NCI-H1930 (cell line): ENCODE measurements at places on chromosomes 3 and 15.

- DNase-seq = peak; percentile 23
These were observed 152.2 kb downstream of the ALCAM start for GRCh38 chr3:105518806-105519418.

DNA sequence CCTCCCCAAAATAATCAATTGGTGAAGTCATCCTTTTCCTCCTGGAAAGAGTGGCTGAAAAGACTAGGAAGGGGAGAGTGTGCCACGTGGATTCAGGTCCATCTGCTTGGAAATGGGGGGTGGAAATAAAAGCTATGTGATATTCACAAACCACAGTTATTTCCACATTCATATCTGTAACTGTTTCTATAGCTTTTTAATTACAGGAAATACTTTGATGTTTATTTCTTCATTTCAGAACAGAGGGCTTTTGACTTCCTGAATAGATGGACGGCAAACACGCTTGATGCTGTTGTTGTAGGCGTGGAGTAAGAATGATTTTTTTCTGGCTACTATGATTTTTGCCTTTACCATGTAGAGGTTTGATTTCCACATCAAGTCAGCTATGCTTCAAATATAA lies 10.1 kb downstream of the AADACL2 start:
- no peak for DNase-seq

DNA sequence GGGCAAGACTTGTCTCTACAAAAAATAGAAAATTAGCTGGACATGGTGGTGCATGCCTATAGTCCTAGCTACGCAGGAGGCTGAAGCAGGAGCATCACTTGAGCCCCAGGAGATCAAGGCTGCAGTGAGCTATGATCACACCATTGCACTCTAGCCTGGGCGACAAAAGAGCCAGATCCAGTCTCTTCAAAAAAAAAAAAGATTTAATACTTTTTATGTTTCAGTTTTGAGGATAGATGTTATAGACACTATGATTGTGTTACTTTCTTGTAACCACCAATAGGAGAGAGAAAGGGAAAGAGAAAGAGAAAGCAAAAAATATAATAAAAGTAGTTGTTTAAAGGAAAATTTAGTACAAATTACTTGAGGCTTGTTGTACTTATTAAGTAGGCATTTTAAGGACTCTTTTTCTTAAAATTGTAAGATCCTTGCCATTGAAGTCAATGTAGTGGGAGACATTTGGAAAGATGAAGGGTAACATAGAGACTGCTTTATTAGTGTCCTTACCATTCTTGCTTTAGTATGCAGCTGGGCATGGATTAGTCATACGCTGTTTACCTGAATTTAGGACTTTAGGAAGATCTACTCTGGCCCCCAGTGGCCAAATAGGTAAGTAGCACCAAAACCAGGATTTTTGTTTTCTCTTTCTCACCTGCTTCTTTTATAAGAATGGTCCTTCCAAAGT lies 35.1 kb upstream of the ZDHHC23 start:
- peak; percentile 8 for DNase-seq

DNA sequence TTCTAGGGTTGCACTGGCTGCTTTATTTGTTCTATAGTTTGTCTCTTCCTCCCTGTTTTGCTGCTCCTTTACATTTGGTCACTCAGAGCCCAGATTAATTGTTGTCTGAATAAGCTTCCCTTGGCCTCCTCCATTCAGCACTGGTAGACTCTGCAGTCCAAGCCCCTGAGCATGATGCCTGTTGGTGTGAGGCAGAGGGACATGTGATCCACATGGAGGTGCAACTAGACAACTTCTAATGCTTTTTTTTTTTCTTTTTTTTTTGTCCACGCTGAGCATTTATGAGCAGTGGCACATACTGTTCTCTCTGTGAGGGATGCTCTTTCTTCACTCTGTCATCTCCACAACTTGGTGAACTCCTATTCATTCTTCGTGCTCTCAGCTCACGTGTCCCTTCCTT lies 167.3 kb upstream of the TBC1D5 start:
- no peak for DNase-seq

- DNase-seq = no peak
These were observed 91.4 kb upstream of the TNFSF10 start for GRCh38 chr3:172614340-172615274.

DNA sequence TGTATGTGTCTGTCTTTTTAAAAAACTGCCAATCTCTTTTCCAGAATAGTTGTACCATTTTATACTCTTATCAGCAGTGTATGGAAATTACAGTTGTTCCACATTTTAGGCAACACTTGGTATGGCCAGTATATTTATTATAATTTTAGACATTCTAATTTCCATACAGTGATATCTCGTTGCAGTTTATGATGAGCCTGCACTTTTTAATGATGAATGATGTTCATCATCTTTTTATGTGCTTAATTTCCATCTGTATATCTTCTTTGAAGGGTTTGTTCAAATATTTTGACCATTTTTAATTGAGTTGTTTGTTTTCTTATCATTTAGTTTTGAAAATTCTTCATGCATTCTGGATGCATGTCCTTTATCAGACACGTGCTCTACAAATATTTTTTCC lies 57.0 kb upstream of the UBE2E2 start:
- no peak for DNase-seq

DNA sequence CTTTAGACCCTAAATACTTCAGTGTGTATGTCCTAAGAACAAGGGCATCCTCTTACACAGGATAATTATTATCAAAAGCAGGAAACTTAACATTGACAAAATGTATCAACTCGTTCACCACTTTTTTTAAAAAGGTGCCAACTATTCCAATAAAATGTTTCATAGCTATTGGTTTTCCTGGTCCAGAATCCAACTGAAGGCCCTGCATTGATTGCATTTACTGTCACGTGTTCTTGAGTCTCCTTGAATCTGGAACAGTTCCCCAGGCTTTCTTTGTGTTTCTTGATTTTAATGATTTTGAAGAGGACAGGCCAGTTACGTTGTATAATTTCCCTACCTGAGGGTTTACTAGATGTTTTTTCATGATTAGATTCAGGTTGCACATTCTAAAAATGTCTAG lies 94.6 kb upstream of the ARHGEF3 start:
- no peak for DNase-seq

DNA sequence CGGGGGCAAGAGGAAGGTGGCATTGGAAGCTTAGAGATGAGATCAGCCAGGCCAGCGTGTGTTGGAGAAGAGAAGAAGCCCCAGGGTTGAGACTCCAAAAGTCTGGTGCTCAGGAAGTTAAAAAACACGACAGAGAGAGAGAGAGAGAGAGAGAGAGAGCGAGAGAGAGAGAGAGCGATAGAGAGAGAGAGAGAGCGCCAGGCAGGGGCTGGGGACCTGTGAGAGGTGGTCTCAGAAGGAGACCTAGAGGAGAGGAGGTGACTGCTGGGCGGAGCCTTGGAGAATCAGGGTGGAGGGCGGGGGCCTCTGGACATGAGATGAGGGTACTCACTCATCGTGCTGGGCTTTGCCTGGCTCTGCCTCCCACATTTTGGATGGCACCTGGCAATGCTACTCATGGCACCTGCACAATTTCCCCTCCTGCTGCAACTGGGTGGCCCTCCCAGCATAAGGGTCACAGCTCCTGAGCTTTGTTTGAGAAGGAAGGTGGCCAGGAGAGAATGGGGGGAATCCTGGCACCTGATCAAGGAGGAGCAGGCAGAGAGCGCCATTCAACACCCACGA lies 51.0 kb downstream of the FBLN2 start:
- no peak for DNase-seq

DNA sequence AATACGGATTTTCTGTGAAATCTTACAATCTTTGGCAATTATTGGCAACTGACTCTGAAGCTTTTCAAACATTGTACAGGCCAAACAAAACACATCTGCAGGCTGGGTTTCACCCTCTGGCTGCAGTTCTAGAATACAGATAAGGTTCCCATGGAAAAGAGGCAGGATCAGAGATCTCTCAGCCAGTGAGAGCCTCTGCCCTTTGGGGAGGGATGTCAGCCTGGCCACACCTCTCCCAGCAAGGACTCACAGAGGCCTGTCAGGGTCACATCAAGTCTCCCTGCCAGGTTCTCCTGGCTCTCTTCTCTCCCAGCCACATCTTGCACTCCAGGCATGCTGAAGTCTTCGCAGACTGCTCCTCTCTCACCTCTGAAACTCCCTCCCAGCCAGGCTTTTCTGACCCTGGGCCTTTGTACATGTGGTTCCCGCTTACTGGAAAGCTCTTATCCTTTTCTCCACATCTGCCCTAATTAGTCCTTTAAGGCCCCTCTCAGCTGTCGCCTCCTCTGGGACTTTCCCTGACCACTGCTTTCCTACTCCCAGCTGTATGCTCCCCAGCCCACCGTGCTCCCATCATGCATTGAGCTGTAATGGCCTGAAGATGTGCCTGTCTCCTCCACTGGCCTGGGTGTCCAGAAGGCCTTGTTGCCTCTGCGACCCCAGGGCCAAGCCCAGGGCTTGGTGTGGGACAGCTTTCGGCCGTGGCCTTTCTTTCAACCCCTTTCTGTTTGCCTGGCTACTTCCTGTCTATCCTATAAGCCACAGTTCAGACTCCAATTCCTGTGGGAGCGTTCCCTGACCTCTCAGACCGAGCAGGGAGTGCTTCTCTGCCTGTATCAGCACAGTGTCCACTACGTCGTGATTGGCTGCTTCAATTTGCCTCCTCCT lies 4.3 kb downstream of the RBP1 start:
- DNase-seq = no peak

GRCh38 chr3:71006810-71007785 lies 576.4 kb downstream of the FOXP1 start:
- no peak for DNase-seq

DNA sequence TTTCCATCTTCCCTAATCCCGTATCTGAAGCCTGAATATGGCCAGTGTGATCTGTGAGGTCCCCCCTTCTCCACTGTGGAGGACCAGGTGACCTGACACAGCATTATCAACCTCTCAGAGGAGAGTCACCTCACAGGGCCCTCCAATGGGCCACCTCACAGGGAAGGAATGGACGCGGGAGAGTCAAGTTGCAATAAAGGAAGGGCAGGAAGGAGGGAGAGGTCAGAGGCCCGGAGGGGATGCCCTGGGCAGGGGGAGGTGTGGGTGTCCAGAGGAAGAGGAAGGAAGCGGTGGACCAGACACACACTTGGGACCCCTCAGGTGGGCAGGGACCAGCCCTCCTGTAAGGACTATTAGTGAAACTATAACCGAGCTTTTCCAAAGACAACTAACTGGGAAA lies 14.6 kb upstream of the LRRC15 start:
- DNase-seq = no peak

GRCh38 chr15:83775738-83776137 lies 121.8 kb downstream of the ADAMTSL3 start:
- no peak for DNase-seq

GRCh38 chr3:124168271-124168670 lies 176.3 kb upstream of the ROPN1 start:
- no peak for DNase-seq

DNA sequence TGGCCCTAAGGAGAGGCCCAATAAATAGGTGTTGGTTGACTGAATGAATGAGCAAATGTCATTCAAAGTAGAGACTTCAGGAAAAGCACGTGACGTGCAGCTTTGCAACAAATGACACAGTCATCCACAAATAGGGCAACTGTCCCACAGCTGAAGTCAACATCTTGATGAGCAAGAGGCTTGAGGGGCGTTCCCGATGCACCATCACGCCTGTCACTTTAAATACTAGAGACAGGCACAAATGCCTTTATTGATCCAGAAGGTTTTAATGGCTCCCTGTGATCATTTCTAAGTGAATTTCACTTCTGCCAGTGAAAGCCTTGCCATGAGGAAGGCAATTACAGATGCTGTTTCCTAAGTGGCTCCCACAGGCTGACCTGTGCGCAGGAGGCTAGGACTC lies 43.6 kb downstream of the ABTB1 start:
- no peak for DNase-seq

- DNase-seq = no peak
These were observed 152.6 kb upstream of the GBE1 start for GRCh38 chr3:81913886-81914663.

DNA sequence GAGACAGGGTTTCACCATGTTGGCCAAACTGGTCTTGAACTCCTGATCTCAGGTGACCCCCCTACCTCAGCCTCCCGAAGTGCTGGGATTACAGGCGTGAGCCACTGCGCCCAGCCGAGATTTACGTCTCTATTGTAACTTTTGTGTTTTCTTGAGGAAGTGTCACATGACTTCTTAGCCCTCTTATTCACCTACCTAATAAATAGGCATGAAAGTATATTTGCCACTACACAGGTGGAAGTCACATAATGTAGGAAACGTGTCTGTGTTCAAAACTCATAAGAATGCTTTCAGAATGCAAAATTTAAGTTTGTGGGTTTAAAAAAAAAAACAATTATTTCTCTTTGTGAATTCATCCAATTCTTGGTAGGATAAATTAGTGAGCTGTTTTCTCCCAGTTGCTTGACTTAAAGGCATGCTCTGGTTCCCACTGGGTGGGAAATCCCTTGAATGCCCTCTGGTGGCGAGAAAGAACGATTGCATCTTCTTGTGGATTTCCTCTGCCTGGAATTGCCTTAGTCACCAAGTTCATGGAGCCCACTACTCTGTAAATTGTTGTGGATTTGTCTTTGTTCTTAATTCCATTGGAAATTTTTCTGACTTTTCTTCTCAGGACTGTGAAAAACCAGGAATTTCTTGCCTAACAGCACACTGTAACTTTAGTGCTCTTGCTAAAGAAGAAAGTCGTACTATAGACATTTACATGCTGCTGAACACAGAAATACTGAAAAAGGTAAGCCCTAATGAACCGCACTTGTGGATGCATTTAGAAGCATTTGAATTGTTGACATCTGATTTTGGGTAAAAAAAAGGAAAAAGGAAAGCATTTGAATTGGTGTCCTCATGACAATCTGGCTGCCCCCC lies 82.2 kb upstream of the CTDSPL start:
- peak; percentile 29 for DNase-seq

- DNase-seq = no peak
These were observed 171.3 kb downstream of the ATP10A start for GRCh38 chr15:25691544-25692430.

DNA sequence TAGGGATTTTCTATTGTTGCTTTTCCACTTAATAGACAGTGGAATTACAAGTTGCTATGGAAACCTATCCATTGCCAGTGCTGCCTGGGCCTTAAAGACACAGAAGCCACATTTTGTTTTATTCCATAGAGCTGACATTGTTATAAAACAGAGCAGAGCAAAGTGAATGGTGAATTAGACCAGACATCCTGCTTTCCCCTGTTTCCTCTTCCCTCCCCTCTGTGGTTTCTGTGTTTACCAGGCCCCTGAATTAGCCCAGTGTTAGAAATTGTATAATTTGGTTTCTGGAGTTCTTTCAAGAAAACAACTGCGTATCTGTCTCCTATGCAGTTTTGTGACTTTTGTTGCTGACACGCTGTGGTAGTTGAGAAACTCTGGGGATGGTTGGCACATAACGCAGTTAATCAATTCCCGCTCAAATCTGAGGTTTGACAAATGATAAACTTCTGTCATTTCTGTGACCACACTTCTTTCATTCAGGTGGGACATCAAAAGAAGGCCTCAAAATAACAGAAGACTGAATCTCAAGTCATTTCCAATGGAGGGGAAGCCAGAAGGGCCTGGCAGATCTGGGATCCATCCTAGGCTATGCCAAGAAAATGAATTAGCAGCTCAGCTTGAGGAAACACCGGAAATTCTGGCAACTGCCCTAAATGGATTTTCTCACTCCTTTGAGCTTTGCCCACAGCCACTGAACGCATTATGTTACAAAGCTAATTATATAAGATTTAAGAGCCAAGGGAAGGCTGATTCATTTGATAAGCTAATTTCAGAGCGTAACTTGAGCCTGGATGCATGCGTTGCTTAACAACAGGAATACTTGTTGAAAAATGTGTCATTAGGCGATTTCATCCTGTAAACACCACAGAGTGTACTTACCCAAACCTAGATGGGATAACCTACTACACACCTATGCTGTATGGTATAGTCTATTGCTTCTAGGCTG lies 46.9 kb downstream of the NR1D2 start:
- DNase-seq = peak; percentile 33
